ENCODE measurements at places on chromosomes 3 and 15. TPM values are rescaled to one million over a fixed set of nuclear protein-coding genes. Genes with fewer than 3 reads are reported as not detected.

DNA sequence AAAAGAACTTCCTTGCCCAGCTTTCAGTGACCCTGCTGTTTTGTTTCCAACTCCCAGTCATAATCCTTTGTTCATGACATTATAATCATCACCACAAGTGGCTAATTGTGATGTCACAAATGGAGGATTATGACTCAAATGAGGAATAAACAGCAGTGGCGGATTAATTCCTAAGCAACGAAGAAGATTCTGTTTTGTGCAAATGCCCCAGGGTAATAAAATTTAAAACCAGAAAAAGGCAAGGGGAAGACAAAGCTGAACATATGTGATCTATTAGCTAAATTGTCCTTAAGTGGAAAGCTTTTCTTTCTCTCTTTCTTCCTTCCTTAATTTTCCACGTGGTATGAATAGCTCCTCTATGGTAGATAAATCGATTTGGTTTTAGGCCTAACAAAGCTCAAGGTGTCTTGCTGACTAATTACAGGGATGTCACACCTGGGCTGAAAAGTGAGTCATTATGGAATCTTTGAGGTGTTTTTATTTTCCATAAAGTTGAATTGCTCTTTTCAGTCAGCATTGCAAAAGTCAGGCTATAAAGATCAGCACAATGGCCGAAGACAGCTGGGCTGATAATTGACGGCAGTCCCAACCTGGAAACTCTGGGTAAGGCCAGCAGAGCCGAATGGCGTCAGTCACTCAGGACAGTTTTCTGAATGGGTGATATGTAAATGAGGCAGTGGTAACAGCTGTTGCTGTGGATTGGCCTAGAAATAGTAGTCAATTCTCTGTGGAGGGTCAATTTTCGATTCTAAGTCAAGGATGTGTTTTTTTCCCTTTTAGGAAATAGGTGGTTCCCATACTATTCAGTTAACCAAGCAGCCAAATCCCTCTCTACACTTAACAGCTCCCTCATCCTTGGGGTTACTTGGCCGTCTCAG lies 121.5 kb downstream of the PTPRG start:
- H3K4me3 ChIP-seq, result no peak overlapping the region
- no peaks in the 10 kb centered on the region for H3K36me3 ChIP-seq
- no peak for DNase-seq
- H3K27me3 ChIP-seq, result no peaks in the 10 kb centered on the region
- no peak overlapping the region for H3K27ac ChIP-seq

The TMEM40 gene
- not detected for total RNA-seq

- DNase-seq, result no peak
- no peak overlapping the region for H3K27ac ChIP-seq
- H3K36me3 ChIP-seq, result no peaks in the 10 kb centered on the region
- H3K27me3 ChIP-seq, result no peaks in the 10 kb centered on the region
- H3K4me3 ChIP-seq, result peak overlapping the region; percentile 12
- peaks cover 15% of the 10 kb centered on the region for H3K4me1 ChIP-seq
Measured at GRCh38 chr15:98785807-98786621, 137.7 kb downstream of the IGF1R start.

The UBA3 gene
- total RNA-seq, result 64.5 TPM

- no peaks in the 10 kb centered on the region for H3K27me3 ChIP-seq
- H3K4me3 ChIP-seq, result no peak overlapping the region
- H3K27ac ChIP-seq, result no peak overlapping the region
- no peaks in the 10 kb centered on the region for H3K4me1 ChIP-seq
- no peak for DNase-seq
Measured at GRCh38 chr3:17831366-17831765, 88.9 kb upstream of the TBC1D5 start.

- H3K27ac ChIP-seq, result no peak overlapping the region
- no peak for DNase-seq
Measured at GRCh38 chr3:161796780-161797179, 300.2 kb downstream of the OTOL1 start.
